Diencephalon (tissue), 1 donor: ENCODE measurements at places on chromosomes 1 and 21. TPM values are rescaled to one million over a fixed set of nuclear protein-coding genes. Genes with fewer than 3 reads are reported as not detected.

Gene VTCN1
- 0.92 TPM for total RNA-seq

Gene FYB2
- total RNA-seq: 3.9 TPM

Gene CYB561D1
- total RNA-seq: 6.9 TPM

Gene PTGER3
- 22.1 TPM for total RNA-seq

Gene GNG4
- 81.0 TPM for total RNA-seq

Gene TNFRSF8
- total RNA-seq: not detected

Gene LCE6A
- total RNA-seq: not detected

Gene RXFP4
- not detected for total RNA-seq

Gene SPATA17
- 13.4 TPM for total RNA-seq

Gene TFF2
- total RNA-seq: not detected

Gene DMRTA2
- 0.92 TPM for total RNA-seq

Gene ZNF281
- total RNA-seq: 44.1 TPM

Gene ABCA4
- total RNA-seq: 2.3 TPM

Gene SLFNL1
- total RNA-seq: 0.92 TPM

Gene ARHGEF10L
- total RNA-seq: 29.5 TPM

Gene ASCL5
- 0.23 TPM for total RNA-seq

Gene SH2D1B
- total RNA-seq: not detected

Gene AADACL3
- total RNA-seq: not detected

Gene AMY1C
- total RNA-seq: not detected

Gene KCNJ10
- 5.5 TPM for total RNA-seq

Gene OR2T8
- total RNA-seq: not detected

Gene KIF14
- total RNA-seq: 4.2 TPM

Gene POGZ
- 54.2 TPM for total RNA-seq

Gene HHAT
- 4.6 TPM for total RNA-seq

Gene IL6R
- total RNA-seq: 3.9 TPM

Gene BTBD19
- 1.8 TPM for total RNA-seq

Gene KPRP
- not detected for total RNA-seq

Gene TAS1R2
- not detected for total RNA-seq

Gene FCER1G
- total RNA-seq: 5.3 TPM

Gene OR2M3
- total RNA-seq: 0.46 TPM

Gene GOLT1A
- total RNA-seq: 5.5 TPM

Gene MROH9
- total RNA-seq: not detected

Gene TNFRSF18
- total RNA-seq: not detected

Gene PER3
- 9.7 TPM for total RNA-seq
